Astrocyte of the cerebellum (primary cell): ENCODE measurements at places on chromosomes 5 and 9.

- no peak for DNase-seq
Observed at GRCh38 chr5:179699616-179700237, 960 bp downstream of the CANX start.

- DNase-seq, result no peak
Observed at GRCh38 chr9:15373881-15374280, 48.8 kb upstream of the SNAPC3 start.

GRCh38 chr5:139768807-139769465, 26.7 kb upstream of the PSD2 start:
- DNase-seq, result no peak

DNA sequence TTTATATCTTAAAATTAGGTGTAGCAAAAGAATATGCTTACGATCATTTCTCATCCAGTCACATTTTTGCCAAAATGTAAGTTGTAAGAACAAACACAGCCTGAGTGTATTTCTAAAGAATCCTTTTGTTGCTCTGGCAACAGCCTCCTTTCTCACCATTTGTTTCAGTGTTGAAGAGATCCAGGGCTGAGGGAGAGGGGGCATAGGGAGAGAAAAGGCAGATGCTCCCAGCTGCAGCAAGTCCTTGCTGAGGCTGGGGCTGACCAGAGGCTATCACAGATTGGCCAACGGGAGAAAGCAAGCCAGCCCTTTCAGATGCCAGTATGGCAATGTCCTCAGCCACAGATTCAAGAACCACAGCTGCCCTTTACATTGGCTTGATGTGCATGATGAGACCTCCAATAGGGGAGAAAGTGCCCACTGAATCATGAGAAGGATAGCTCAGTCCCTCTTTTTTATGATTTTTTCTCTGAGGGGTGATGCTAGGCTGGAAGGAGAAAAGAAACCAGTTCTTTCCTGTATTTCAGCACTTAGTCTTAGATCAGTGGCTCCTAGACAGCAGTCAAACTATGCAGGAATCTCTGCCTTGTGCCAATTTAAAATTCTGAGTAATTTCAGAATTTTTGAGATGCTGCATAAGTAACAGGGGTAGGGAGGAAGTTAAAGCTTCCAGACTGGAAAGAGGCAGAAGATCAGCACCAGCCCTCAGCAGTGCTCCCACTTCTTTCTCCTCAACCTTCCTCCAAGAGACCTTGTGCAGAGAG, 142.1 kb downstream of the LHFPL2 start:
- DNase-seq, result no peak

GRCh38 chr9:105254226-105254625, 9.8 kb downstream of the SLC44A1 start:
- no peak for DNase-seq

DNA sequence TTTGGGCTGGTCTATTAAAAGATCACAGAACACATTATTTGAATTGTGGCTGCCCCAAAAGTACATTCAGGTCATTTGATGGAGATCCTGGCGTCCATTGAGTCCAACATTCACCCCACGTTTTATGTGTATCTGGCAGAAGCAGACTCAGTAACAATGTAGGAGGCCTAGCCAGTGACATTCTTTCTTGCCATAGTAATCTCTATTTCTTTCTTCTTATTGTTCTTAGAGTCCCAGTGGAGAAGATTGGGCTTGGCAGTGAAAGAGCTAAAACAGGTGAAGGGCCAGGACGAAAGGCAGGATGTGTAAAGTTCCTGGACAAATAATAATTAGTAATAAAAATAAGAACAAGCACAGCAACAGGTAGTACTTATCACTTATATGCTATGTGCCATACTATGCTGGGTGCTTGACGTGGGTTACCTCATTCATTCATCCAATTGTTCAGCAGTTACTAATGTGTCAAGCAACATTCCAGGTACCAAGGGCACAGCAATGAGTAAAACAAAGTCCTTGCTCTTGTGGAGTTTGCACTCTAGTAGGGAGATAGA, 12.6 kb upstream of the ANKH start:
- no peak for DNase-seq

DNA sequence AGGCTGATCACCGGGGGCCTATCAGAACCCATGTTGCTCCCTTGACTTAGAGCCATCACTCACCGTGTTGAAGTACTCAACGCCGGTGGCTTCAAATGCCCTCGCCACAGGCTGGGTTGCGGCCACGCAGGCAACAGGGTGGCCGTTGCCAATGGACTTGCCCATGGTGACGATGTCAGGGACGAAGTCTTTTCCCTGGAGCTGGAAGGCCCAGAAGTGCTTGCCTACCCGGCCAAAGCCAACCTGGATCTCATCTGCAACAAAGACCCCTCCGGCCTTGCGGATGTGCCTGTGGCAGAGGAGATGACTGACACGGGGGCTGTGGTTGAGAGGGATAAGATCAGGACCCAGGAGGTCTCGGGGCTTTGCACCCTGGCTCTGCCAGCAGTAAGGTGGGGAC, 10.3 kb downstream of the PHYKPL start:
- no peak for DNase-seq
